ENCODE measurements at places on chromosomes 13 and 19.

- no peak for DNase-seq
Measured at GRCh38 chr19:6378486-6378885, 2.8 kb upstream of the PSPN start.

DNA sequence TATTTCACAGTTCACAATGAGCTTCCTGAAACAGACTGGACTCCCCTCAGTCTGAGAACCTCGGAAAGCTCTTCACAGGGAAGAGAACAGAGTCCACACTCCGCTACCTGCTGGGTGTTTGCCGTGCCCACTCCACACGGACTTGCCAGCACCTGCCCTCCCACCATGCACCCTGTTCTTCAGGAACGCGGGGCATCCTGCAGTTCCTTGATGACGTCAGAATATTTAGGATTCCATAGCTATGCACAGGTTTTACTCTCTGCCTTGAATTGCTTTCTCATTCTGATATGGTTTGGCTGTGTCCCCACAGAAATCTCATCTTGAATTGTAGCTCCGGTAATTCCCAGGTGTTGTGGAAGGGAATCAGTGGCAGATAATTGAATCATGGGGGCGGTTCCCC is 74.4 kb upstream of the FARP1 start:
- peak; percentile 10 for DNase-seq

DNA sequence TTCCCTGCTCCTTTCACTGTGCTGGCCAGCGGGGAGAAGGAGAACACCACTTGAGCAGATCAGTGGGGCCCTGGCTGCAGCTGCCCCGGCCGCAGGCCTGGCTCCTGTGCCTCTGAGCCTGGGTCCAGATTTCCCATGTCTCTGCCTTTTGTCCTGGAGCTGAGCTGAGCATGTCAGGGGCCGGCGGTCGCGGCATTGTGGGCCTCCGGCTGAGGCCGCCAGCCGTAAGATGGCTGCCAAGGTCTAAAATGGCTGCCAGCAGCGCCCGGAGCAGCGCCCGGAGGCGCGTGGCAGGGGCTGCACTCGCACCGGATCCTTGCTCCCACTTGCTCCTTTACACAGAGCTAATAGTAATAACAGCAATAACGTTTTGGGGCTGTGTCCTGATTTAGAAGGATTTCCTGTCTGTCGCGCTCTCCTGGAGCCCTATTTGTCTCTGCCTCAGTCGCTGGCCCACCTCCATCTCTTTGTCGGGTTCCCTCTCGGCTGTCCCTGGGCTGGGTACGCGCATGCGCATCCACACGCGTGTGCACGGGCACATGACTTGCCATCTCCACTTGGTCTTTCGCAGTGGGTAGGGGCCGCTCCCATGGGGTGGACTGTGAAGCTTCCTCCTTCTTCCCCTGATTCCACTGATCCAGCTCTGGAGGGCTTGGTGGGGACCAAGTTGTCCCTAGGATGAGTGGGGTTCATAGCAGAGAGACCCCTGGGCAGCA is 32.1 kb downstream of the LYL1 start:
- DNase-seq = no peak

GRCh38 chr19:8904597-8904996 is 72.4 kb downstream of the MBD3L1 start:
- DNase-seq = no peak

GRCh38 chr19:35977446-35978222 is 17.4 kb upstream of the SDHAF1 start:
- DNase-seq = no peak

DNA sequence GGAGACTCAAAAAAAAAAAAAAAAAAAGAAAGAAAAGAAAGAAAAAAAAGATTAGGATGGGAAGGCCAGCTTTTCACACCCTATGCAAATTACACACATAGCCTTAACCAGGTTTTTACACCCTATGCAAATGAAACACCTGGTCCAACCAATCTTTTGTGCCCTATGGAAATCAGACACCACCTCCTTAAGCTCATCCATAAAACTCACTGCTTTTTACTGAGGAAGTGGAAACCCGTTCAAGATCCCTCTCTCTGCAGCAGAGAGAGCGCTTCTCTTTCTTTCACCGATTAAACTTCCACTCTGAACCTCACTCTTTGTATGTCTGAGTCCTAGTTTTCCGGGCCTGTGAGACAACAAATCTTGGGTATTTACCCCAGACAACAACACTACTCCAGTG is 25.3 kb upstream of the HOMER3 start:
- no peak for DNase-seq

DNA sequence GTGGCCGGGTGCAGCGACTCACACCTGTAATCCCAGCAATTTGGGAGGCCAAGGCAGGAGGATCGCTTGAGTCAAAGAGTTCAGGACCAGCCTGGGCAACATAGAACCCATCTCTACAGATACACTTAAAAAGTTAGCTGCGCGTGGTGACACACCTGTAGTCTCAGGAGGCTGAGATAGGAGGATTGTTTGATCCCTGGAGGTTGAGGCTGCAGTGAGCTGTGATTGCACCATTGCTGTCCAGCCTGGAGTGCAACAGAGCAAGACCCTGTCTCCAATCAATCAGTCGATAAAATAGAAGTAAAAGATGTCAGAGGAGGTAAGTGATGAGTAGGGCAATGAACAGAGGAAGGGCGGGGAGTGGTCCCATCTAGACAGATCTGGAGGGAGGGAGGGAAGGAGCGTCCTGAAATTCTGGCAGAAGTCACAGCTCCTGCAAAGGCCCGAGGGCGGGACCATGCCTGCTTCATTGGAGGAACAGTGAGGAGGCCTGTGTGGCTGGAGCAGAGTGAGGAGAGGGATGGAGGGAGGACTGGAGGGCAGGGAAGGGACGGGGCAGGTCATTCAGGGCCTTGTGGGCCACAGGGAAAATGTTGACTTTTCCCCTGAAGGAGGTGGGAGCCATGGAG is 9.7 kb downstream of the SMIM24 start:
- no peak for DNase-seq

GRCh38 chr13:80012251-80012650 is 328.7 kb downstream of the SPRY2 start:
- DNase-seq = no peak

GRCh38 chr13:72151241-72151640 is 284.2 kb upstream of the DACH1 start:
- peak; percentile 35 for DNase-seq

GRCh38 chr13:44764302-44764692 is 188.2 kb upstream of the TSC22D1 start:
- peak; percentile 35 for DNase-seq

DNA sequence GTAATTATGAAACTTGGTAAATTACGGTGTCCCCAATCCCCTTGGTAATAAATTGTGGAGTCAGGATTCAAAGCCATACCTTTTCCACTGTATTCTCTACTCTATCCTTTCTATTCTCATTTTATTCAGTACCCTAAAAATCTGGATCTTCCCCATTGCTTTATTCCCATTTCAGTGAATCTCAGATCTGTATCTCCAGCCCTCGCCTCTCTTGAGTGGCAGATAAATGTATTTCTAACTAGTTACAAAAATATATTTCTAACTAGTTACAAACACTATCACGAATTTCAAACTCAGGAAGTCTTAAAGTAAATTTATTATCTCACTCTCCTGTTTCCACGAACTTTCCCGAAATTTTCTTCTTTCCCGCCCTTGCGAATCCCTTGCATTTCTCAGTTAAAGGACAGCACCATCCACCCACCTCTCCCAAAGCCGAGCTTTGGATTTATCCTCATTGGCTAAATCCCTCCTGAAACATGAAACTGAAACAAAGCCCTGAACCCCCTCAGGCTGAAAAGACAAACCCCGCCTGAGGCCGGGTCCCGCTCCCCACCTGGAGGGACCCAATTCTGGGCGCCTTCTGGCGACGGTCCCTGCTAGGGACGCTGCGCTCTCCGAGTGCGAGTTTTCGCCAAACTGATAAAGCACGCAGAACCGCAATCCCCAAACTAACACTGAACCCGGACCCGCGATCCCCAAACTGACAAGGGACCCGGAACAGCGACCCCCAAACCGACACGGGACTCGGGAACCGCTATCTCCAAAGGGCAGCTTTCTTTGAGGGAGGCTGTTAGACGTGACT is 164.3 kb upstream of the PABPC3 start:
- DNase-seq = peak; percentile 9

GRCh38 chr19:13873834-13874515 is 3.0 kb upstream of the NANOS3 start:
- no peak for DNase-seq

- no peak for DNase-seq
Measured at GRCh38 chr19:15402411-15403150, 16.2 kb downstream of the AKAP8L start.

- DNase-seq = no peak
Measured at GRCh38 chr19:35041548-35042055, at the start of gene HPN. HPN (plus strand) TSS chr19:35041721; CDS start chr19:35042507, 786 bp downstream.

DNA sequence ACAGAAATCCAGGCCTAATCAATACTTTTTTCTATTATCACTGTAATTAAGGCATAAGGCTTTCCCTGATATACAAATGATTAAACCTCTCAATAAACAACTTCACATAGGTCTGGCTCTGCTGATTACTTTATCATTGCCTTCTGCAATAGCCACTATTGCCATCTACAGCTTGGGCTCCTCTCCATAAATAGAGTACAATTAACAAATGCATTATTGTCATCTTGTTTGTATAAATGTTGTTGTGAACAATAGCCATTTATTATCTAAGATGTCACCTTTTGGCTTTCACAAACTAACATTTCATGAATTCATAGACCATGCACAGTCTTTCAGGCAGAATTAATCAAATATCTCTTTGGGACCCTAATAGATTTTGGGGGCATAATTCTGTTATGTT is 53.3 kb downstream of the NHLRC3 start:
- no peak for DNase-seq

- DNase-seq = no peak
Measured at GRCh38 chr13:80462567-80462966, 121.6 kb upstream of the SPRY2 start.

GRCh38 chr19:48043675-48044258 is at the start of gene CABP5:
CABP5 (minus strand) TSS chr19:48044079; CDS start chr19:48043922, 157 bp downstream.
- no peak for DNase-seq

GRCh38 chr13:111516712-111517640 is 196.5 kb downstream of the TEX29 start:
- DNase-seq = no peak

DNA sequence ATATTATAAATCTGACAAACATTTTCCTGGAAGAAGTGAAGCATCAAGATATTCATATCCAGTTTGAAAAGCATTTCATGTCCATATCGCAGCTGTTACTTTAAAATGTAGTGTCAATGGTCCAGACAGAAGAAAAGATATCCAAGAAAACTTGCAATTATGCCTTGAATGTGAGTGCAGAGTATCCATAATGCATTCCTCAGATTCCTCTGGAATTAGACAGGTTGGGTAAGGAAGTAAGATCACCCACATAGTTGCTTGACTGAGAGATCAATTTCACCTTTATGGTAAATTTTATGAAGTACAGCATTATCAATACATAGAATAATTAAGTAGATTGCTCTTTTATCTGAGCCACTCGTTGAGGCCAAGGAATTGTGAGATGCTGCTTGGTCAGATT is 327.0 kb upstream of the SLITRK5 start:
- peak; percentile 14 for DNase-seq

DNA sequence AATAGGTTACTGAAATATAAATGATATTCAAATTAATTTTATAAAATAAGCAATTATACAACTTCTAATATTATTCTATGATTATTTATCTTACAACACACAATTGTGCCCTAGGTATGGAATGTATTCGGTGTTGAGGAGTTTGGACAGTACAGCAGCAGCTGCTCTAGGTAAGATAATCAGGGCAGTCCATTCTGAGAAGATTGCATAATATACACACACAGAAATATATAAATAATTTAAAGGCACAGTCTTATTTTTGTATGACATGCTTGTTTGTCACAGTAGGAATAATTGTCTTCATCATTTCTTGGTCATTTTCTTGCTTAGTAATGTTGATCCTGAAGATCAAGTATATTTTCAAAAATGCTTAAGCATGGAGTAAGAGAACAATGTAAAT is 849.4 kb upstream of the MIR17HG start:
- no peak for DNase-seq

GRCh38 chr19:43331435-43332010 is 22.0 kb upstream of the CD177 start:
- no peak for DNase-seq

DNA sequence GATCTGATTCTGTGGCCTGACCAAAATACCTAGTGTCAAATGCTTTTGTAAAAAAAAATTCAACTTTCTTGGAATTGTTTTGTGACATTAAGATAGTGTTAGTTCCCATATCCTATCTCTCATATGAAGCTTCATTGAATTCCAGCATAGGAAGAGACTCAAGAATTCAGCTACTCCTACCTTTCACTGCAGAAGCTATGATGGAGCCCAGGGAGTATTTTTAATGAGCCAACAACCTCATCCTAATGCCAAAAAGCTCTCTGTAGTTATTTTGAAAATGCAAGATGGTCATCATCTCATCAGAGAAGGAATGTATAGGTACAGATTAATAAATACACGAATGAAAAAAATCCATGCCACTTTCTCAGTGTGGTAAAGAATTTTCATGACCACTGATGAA is 431.2 kb upstream of the SGCG start:
- DNase-seq = no peak

- DNase-seq = no peak
Measured at GRCh38 chr13:100341327-100341726, 247.3 kb downstream of the GGACT start.

- no peak for DNase-seq
Measured at GRCh38 chr19:10516671-10517286, 468 bp downstream of the S1PR5 start.

- no peak for DNase-seq
Measured at GRCh38 chr13:31032528-31033113, 100.2 kb downstream of the TEX26 start.

- no peak for DNase-seq
Measured at GRCh38 chr19:13700621-13701020, 63.7 kb upstream of the MRI1 start.

DNA sequence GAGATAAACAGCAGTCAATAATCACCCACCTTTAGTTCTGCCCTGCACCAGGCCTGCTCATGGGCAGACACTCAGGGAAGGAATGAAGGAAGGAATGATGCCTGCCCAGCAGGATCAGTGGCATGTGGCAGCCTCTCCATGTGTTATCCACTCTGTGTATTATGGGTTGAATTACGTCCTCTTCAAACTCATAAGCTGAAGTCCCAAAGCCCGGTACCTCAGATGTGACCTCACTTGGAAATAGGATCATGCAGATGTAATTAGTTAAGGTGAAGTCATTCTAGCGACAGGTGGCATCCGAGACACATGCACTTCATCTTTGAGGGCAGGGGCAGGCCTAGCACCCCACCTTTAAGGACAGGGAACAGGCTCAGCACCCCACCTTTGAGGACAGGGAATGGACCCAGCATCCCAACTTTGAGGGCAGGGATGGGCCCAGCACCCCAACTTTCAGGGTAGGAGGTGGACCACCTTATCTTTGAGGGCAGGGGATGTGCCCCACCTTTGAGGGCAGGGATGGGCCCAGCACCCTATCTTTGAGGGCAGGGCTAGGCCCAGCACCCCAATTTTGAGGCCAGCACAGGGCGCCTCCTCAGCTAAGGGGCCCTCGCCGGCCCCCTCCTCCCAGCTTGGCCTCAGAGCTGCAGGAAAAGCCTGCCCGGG is 127.6 kb downstream of the URI1 start:
- DNase-seq = no peak

Measured in astrocyte of the hippocampus (primary cell).